ENCODE measurements at places on chromosomes 11 and 22.

DNA sequence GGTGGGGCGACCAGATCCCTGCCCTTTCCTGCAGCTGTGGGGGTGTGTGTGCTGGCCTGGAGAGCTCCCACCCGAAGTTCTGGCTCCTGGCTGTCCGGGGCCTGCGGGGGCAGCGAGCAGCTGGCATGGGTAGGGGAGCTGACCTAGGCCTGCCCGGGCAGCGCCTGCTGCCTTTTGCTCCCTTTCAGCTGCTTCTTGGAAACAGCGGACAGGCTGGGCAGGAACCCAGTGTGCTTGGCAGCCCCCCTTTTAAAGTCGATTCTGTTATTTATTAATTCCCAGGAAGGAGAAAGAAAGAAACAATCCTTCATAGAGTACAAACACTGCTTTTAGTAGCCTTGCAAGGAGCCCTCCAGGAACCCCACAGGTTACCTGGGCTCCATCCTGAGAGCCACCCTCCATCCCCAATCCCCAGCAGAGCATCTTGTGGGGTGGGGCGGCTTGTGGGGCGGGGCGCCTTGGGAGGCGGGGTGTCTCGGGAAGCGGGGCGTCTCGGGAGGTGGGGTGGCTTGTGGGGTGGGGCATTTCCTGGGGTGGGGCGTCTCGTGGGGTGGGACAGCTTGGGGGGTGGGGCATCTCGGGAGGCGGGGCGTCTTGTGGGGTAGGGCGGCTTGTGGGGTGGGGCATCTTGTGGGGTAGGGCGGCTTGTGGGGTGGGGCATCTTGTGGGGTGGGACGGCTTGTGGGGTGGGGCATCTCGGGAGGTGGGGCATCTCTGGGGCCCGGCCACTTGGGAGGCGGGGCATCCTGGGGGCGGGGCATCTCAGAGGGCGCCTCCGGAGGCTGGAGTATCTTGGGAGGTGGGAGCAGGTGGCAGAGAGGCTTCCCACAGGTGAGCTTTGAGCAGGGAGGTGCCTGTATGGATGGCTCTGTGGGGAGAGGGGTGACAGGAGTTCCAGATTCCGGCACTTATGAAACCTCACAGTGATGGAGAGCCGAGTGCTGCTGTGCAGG lies 7.0 kb downstream of the CD81 start:
- DNase-seq, result no peak

- DNase-seq, result peak; percentile 10
Observed at GRCh38 chr11:80958361-80958760, 1517.5 kb upstream of the TENM4 start.

DNA sequence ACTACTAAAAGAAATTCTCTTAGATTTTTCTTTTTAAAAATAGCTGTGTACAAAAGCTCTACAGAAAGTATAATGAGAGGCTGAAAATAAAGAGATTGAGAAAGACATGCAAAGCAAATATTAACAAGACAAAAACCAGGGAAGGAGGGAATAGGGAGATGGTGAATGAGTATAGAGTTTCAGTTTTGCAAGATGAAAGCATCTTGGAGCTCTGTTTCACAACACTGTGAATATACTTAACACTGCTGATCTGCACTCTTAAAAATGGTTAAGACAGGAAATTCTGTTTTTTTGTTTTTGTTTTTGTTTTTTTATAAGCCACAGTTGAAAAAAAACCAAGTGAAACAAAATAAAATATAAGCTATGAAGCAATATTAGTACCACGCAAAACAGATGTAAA lies 5.5 kb downstream of the TMEM218 start:
- DNase-seq, result no peak

DNA sequence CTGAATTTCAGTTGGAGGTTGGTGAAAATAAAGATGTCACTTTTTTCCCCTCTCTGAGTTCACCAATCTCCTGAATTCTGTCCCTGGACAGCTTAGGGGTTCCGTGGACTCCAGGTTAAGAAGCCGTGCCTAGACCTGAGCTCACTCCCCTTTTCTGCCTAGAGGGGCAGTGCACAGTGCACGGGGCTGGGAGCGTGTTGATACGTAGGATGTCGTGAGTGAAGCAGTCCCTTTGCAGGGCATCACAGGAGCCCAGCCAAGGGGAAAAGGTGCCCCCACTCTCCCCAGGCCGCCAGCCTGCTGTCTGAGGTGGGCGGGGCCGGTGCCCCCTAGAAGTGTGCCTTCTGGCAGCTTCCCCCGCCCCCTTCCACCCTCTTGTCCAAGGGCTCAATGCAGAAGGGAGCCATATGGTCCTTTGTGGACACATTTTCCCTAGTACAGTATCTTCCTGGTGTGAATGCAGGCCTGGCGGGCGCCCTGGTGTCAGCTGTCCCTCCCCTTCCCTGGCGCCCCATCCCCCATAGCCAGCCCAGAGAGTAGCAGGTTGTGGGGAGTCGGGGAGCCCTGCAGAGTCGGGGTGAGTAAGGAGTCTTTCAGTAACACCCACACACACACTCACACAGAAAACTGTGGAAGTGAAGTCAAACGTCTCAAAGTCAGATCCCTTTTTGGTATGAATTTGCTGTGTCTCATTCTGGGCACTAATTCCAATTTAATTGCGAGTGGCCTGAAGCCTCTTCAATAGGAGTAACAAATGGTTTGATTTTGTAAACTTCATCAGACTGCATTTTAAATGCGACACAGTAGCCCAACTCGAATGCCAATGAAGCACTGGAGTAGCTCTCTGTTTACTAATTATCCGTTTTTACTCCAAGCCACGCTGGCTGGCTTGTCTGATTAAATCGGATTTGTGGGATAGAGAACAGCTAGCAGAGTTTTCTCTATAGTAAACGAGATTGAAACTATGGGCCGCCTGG lies 67.5 kb upstream of the NNMT start:
- DNase-seq, result peak; percentile 35

- DNase-seq, result peak; percentile 89
Observed at GRCh38 chr22:39170825-39171622, 18.5 kb upstream of the CBX7 start.

DNA sequence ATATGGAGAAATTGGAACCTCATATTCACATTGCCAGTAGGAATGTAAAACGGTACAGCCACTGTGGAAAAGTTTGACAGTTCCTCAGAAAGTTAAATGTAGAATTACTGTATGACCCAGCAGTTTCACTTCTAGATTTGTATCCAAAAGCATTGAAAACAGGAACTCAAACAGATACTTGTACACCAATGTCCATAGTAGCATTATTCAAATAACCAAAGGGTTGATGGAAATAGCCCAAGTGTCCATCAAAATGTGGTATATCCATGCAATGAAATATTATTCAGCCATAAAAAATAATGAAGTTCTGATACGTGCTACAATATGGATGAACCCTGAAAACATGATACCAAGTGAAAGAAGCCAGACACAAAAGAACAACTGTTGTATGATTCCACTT lies 17.8 kb downstream of the PRRG4 start:
- no peak for DNase-seq

DNA sequence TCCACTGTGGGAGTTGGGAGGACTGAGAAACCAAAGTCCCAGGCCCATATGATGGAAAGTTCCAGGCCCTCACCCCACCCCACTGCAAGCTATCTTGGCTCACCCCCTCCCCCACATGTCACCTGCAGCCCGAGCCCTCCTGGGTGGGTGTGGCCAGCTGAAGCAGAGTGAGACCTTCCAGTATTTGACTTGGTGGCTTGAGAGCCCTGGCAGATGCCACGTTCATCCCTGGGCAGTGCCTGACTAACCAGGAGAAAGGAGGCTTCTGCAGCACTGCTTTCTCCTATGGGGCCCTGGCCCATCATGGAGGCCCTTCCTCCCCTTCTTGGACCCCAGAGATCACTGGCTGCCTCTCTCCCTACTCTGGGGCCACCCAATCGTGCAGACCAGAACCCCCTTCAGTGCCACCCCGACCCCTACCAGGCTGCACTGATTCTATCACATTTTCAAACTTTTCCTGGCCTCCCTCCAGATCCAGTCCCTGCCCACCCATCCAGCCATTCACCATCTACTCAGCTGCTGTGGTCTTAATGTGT lies 38.1 kb upstream of the WNT11 start:
- no peak for DNase-seq

- no peak for DNase-seq
Observed at GRCh38 chr11:57773026-57773598, 11.5 kb downstream of the CTNND1 start.

DNA sequence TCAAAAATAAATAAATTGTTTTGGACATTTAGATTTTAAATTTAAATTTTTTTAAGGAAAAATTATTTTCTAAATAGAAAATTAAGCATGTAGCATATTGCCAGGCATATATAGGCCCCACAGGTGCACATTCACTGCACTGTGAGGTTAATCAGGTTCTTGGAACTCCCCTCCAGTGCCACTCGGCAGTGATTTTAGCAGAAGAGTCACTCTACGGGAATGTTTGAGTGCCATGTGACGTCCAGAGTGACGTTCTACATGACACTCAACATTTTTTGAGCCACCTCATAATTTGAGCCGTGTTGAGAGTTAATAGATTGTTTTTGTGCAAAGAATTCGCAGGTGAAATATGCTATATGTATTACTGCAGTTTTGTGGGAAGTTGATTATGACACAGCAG lies 77.4 kb downstream of the SWAP70 start:
- DNase-seq, result no peak

GRCh38 chr11:62805961-62806441 lies 761 bp upstream of the NXF1 start:
- peak; percentile 54 for DNase-seq

GRCh38 chr11:43868852-43869567 lies 11.6 kb upstream of the ALKBH3 start:
- peak; percentile 37 for DNase-seq

GRCh38 chr11:3944198-3944597 lies 88.7 kb downstream of the STIM1 start:
- DNase-seq, result peak; percentile 77

- DNase-seq, result peak; percentile 82
Observed at GRCh38 chr11:120985718-120986569, 38.0 kb upstream of the TBCEL start.

- DNase-seq, result peak; percentile 48
Observed at GRCh38 chr11:6022956-6023355, 7.6 kb downstream of the OR56A1 start.

DNA sequence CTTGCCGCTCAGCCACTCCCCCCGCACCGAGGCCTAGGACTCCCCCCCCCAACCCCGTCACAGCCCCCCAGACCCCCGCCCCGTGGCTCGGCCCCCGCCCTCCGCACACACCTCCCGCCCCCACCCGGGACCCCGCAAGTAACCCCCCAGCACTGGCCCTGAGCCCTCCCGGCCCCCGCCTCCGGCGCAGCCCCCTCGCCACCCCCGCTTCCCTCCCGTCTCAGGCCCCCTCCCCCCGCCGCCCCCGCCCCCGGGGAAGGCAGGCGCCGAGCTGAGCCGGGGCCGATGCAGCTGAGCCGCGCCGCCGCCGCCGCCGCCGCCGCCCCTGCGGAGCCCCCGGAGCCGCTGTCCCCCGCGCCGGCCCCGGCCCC lies 1.5 kb downstream of the SHANK3 start:
- DNase-seq, result no peak

DNA sequence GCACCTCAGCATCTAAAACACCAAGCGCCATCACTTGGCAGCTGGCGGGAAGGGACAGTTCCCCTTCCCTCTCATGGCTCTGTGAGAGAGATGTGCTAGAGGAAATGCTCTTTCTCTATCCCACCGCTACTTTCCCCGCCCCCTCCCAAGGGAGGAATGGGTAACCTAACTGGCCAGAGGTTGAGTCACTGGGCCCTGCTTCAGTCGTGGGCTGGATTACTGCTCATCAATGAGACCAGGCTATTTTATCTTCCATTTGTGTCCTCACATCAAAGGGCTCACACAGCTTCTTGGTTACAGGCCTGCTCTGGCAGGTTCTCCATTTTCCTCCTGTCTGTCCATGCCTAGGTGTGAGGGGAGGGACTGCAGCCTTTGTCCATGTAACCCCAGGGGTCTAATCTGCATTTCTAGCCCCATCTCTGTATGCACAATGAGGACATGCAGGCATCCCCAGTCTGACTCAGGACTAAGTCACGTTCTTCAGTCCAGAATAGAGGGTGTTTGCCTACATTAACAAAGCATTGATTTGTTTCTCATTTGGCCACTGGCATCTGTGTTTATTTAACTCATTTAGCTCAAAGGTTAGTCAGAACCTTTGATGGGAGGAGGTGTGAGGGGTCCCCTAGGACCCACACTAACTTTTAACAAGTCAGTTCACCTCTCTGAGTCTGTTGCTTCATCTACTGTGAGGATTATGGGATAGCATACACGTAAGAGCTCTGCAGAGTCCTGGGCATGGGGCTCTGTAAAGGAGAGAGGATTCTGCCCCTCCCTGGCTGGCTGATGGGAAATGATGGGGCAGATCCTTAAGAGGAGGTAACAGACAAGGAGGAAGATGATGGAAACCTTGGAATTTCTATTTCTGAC lies 99.1 kb downstream of the XRRA1 start:
- peak; percentile 71 for DNase-seq

DNA sequence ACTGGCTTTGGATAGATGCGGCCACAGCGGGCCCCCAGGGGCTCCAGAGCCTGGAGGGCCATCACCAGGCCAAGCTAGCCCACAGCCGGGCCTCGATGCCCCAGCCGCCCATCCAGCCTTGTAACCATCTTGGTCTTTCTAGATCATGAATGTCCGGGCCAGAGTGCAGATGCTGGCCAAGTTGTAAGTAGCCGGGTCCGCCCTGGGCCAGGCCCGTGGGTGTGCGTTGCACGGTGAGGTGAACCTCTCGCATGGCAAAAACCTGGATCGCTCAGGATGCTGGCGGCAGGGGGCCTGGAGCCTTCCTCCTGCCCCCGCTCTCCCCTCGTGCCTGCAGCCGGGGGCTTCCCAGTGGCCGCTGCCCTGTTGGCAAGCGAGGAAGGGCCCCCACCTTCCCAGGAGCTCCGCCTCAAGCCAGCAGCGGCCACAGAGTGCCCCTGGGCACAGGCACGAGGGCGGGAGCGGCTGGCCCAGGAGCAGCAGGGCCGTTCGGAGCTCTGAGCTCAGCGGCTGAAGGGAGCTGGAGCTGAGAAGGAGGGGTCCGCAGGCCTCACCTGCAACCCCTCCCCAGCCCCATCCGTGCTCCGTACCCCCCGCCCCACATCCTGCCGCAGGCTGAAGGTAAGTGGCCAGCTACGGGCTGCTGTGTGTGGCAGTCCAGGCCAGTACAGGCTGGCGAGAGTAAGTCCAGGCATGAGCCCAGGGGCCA lies 10.9 kb upstream of the MRPL23 start:
- DNase-seq, result no peak

GRCh38 chr11:18633256-18634139 lies 644 bp downstream of the SPTY2D1 start:
- peak; percentile 5 for DNase-seq

DNA sequence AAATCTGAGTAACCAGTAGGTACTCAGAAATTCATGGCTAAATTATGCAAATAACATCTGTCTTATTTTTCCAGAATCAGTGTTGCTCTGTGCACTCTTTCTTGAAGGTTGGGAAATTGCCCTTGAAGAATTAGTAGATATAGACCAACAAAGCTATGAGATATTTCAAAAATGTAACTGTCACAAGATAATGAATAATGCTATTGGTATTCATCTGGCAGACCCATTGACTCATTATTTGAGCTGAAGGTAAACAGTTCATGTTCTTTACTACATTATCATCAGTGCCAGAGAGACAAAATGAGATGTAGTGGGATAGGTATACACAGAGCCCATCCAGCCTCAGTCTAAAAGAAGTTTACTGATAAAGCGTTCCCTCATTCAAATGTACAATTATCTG lies 274.7 kb downstream of the CASP12 start:
- peak; percentile 31 for DNase-seq

GRCh38 chr11:105780781-105781525 lies 171.1 kb downstream of the GRIA4 start:
- DNase-seq, result no peak

All from astrocyte of the hippocampus (primary cell).